Activated CD8-positive, alpha-beta memory T cell treated with anti-CD3 and anti-CD28 coated beads, Interleukin-2, amount 10 ng/mL, durations not matched to agents 7 days and 5 days (primary cell): ENCODE measurements at places on chromosomes 2 and 18. TPM values are rescaled to one million over a fixed set of nuclear protein-coding genes. Genes with fewer than 3 reads are reported as not detected.

The TUBA3E gene
- not detected for total RNA-seq

The LYPD1 gene
- not detected for total RNA-seq

The IRS1 gene
- 4.5 TPM for total RNA-seq

The ASAP2 gene
- total RNA-seq = 0.44 TPM

The NAT8 gene
- not detected for total RNA-seq

- no peaks in the 10 kb centered on the region for H3K36me3 ChIP-seq
- H3K4me1 ChIP-seq = no peaks in the 10 kb centered on the region
- H3K27me3 ChIP-seq = no peaks in the 10 kb centered on the region
These were observed 100.4 kb downstream of the CCDC141 start for GRCh38 chr2:178949584-178949983.

- no peaks in the 10 kb centered on the region for H3K27me3 ChIP-seq
- peaks cover 3% of the 10 kb centered on the region for H3K36me3 ChIP-seq
- no peak for DNase-seq
- peaks cover 8% of the 10 kb centered on the region for H3K4me1 ChIP-seq
These were observed 8.3 kb upstream of the ASB1 start for GRCh38 chr2:238418196-238418998.

DNA sequence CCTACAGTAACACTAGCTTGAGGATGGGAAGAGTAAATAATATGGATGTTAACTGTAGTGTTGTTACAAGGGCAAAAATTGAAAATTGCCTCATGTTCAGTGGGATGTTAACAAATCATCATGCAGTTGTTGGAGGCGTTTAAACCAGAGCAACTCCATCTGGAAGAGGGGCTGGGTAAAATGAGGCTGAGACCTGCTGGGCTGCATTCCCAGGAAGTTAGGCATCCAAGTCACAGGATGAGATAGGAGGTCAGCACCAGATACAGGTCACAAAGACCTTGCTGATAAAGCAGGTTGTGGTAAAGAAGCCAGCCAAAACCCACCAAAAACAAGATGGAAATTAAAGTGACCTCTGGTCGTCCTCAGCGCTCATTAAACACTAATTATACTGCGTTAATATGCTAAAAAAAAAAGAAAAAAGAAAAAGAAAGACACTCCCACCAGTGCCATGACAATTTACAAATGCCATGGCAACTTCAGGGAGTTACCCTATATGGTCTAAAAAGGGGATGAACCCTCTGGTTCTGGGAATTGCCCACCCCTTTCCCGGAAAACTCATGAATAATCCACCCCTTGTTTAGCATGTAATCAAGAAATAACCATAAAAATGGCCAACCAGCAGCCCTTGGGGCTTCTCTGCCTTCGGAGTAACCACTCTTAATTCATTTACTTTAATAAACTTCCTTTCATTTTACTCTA is 101.4 kb downstream of the MYO5B start:
- H3K27me3 ChIP-seq = peaks cover 30% of the 10 kb centered on the region
- no peaks in the 10 kb centered on the region for H3K36me3 ChIP-seq
- no peaks in the 10 kb centered on the region for H3K4me1 ChIP-seq
- no peak overlapping the region for H3K27ac ChIP-seq
- H3K4me3 ChIP-seq = no peak overlapping the region

DNA sequence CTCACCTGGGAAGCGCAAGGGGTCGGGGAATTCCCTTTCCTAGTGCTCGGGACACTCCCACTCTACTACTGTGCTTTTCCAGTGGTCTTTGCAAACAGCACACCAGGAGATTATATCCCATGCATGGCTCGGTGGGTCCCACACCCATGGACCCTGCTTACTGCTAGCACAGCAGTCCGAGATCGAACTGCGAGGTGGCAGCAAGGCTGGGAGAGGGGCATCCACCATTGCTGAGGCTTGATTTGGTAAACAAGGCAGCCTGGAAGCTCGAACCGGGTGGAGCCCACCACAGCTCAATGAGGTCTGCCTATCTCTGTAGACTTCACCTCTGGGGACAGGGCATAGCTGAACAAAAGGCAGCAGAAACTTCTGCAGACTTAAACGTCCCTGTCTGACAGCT is 64.7 kb upstream of the CRACDL start:
- no peak for DNase-seq
- H3K27me3 ChIP-seq = peaks cover 8% of the 10 kb centered on the region
- no peaks in the 10 kb centered on the region for H3K36me3 ChIP-seq
- no peak overlapping the region for H3K4me3 ChIP-seq
- no peaks in the 10 kb centered on the region for H3K4me1 ChIP-seq
- no peak overlapping the region for H3K27ac ChIP-seq

- H3K4me1 ChIP-seq = no peaks in the 10 kb centered on the region
- DNase-seq = no peak
- no peaks in the 10 kb centered on the region for H3K27me3 ChIP-seq
- H3K36me3 ChIP-seq = no peaks in the 10 kb centered on the region
- H3K27ac ChIP-seq = no peak overlapping the region
These were observed 127.2 kb downstream of the CALCRL start for GRCh38 chr2:187320846-187321245.

DNA sequence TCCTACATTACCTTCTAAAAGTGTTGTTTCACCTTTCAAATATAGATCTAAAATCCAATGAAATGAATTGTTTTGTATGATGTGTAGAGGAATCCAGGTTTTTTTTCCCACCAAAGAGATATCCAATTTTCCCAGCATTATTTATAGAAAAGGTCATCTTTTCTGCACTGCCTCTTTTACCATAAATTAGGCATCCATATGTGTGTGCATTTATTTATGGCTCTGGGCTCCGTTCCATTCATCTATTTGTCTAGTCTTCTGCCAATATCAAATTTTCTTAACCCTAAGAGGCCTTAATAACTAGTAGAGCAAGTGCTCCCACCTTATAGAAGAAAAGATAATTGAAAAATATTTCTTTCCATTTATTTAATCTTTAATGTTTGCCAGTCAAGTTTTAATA is 88.3 kb downstream of the ATAD2B start:
- H3K4me1 ChIP-seq = no peaks in the 10 kb centered on the region
- DNase-seq = no peak
- H3K4me3 ChIP-seq = no peak overlapping the region
- H3K36me3 ChIP-seq = peaks cover 30% of the 10 kb centered on the region
- H3K27ac ChIP-seq = no peak overlapping the region
- no peaks in the 10 kb centered on the region for H3K27me3 ChIP-seq
